ENCODE measurements at places on chromosomes 1 and 21. TPM values are rescaled to one million over a fixed set of nuclear protein-coding genes. Genes with fewer than 3 reads are reported as not detected.

The RIMKLA gene
- polyA plus RNA-seq: not detected

DNA sequence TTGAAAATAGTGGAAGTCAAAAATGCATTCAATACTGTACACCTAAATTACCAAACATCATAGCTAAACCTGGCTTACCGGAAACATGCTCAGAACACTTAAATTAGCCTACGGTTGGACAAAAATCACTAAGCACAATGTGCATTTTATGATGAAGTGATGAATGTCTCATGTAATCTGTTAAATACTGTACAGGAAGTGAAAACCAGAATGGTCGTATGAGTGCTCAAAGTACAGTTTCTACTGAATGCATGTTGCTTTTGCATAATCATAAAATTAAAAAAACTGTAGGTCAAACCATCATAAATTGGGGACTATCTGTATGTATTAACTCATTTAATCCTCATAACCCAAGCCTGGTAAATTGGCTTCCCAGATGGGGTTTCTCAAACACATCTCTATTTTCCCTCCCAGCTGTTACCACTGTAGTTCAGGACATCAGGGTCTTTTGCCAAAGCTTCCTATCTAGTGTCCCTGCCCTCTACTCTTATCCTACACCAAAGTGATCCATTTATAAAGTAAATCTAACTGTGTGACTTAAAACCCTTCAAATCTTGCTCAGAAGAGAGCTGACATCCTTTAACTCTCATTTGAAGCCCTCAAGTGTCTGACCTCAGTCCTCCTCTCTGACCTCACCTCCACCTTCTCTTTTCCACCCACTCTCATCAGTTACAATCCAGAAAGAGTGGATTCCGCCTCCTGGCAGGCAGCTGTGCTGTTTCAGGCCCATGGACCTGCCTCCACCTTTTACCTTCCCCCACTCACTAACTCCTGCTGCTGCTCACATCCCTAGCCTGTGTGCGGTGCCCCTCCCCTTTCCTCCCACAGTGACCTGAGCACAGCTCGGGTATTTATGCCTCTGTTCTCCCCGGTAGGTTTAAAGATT is 356.4 kb upstream of the ST6GALNAC5 start:
- no peak overlapping the region for H3K4me3 ChIP-seq
- no peaks in the 10 kb centered on the region for H3K27me3 ChIP-seq
- H3K4me1 ChIP-seq: no peaks in the 10 kb centered on the region
- no peak overlapping the region for H3K27ac ChIP-seq
- DNase-seq: no peak

DNA sequence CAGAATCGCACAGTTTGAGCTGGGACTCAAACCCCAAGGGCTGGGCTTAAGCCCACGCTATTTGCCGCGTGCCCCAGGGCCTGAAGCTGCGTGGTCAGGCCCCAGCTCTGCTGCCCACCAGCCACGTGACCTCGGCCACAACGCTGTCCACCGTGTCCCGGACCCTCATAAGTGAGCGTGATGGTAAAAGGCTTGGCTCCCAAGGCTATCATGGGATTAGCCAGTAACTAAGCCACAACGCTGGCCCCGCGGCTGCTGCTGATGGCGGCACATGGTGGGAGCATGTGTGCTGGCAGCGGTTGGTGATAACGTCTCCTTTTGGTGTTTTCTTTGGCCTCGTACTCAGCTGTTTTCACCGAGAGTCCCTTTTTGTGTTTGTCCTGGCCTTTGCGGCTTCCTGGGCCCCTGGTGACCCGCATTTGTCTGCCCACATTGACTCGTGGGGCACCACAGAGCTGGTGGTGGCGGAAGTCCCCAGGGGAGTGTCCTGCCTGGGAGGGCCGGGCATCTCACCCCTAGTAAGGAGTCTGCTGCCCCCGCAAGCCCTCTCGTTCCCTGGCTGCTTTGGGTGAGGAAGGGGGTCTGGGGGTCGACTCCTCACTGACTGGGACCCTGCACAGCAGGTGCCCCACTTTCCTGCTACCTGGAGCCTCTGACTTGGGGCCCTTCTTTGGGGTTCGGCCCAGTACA is 29.3 kb downstream of the PRKCZ start:
- no peak overlapping the region for H3K27ac ChIP-seq
- no peak overlapping the region for H3K4me3 ChIP-seq
- H3K36me3 ChIP-seq: no peaks in the 10 kb centered on the region
- no peak for DNase-seq
- H3K4me1 ChIP-seq: no peaks in the 10 kb centered on the region

The PAQR6 gene
- polyA plus RNA-seq: not detected

The XCL1 gene
- not detected for polyA plus RNA-seq

The LCE1A gene
- not detected for polyA plus RNA-seq

The AVPR1B gene
- not detected for polyA plus RNA-seq

DNA sequence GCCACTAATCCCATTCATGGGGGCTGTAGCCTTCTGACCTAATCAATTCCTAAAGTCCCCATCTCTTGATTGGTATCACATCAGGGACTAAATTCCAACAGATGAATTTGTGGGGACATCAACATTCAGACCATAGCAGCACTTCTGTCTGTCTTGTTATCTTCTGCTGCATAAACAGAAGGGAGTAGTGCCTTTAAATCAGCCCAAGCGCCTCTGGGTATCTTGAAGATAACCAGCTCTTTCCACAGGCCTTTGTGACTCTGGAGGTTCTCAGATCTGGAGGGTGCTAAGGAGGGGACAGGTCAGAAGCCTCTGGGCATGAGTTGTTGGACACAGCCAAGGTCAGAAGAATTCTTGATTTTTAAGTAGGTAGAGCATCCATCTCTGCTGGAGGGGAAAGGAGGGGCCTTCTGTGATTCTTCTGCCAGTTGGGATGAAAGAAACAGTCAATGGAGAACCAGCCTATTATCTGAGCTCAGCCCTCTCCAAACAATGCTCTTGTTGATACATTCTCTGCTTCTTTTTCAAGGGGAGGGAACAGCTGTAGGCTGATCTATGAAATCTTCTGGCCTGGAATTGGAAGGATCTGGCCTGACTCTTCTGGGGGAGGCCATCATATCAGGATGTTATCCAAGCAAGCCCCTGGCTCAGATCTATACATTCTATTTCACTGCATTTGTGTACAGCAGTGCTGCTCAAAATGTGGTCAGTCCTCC is 31.3 kb upstream of the LRIG2 start:
- no peak overlapping the region for H3K4me3 ChIP-seq
- DNase-seq: no peak
- H3K27me3 ChIP-seq: no peaks in the 10 kb centered on the region
- H3K27ac ChIP-seq: no peak overlapping the region

The RAD54L gene
- not detected for polyA plus RNA-seq

DNA sequence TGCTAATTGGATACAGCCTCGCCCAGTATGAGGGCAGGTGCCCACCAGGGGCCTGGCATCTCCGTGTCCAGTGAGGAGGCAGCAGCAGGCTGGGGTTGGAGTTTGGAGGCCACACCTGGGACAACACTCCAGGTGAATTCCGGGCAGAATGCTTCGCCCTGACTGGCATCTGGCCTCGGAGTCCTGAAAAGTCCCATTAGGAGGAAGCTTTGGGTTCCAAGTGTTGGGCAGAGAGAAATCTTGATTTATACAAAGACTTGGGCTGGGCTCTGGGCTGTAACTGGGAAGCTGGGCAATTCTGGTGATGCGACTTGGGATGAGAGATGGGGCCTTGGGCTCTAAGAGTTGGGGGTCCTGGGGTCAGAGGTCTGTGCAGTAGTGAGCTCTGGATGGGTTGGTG is 48.1 kb upstream of the CSF3R start:
- no peak for DNase-seq
- H3K4me1 ChIP-seq: no peaks in the 10 kb centered on the region
- H3K4me3 ChIP-seq: no peak overlapping the region

The GNG4 gene
- not detected for polyA plus RNA-seq

The SH2D5 gene
- polyA plus RNA-seq: not detected

GRCh38 chr21:25893191-25893590 is 158.4 kb downstream of the GABPA start:
- H3K36me3 ChIP-seq: peaks cover 36% of the 10 kb centered on the region
- no peaks in the 10 kb centered on the region for H3K4me1 ChIP-seq
- no peak for DNase-seq
- no peaks in the 10 kb centered on the region for H3K27me3 ChIP-seq
- no peak overlapping the region for H3K27ac ChIP-seq
- H3K4me3 ChIP-seq: no peak overlapping the region

All from CD14-positive monocyte (primary cell).